ENCODE measurements at places on chromosomes 2 and 18. TPM values are rescaled to one million over a fixed set of nuclear protein-coding genes. Genes with fewer than 3 reads are reported as not detected.

Gene EVX2
- total RNA-seq = not detected

Gene PDIA6
- 90.4 TPM for total RNA-seq

Gene PLGLB2
- total RNA-seq = 0.20 TPM

Gene LRATD1
- total RNA-seq = 74.7 TPM

Gene GNAL
- 8.8 TPM for total RNA-seq

Gene STARD6
- not detected for total RNA-seq

Gene CDKL4
- total RNA-seq = 0.28 TPM

Gene MYCN
- total RNA-seq = 0.20 TPM

Gene ME2
- total RNA-seq = 16.7 TPM

Gene ANKRD36C
- 9.6 TPM for total RNA-seq

Gene DES
- 29.3 TPM for total RNA-seq

Gene PAX8
- total RNA-seq = 6.1 TPM

DNA sequence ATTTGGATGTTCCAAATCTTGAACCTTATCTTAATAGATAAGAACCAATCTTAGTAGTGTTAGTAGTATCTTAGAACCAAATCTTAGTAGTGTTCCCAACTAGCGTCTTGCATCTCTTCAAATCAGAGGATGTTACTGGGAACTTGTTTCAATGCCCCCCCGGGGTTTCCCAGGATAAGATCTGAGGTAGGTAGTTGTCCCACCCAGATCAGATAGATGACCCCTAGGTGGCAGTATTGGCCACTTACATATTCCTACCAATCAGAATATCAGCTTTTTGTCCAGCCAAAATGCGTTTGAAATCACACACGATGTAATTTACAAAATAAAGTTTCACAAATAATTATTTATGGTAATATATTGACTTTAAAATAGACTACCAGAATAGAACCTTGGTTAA is 314.8 kb downstream of the MBD2 start:
- ATAC-seq = no peak

DNA sequence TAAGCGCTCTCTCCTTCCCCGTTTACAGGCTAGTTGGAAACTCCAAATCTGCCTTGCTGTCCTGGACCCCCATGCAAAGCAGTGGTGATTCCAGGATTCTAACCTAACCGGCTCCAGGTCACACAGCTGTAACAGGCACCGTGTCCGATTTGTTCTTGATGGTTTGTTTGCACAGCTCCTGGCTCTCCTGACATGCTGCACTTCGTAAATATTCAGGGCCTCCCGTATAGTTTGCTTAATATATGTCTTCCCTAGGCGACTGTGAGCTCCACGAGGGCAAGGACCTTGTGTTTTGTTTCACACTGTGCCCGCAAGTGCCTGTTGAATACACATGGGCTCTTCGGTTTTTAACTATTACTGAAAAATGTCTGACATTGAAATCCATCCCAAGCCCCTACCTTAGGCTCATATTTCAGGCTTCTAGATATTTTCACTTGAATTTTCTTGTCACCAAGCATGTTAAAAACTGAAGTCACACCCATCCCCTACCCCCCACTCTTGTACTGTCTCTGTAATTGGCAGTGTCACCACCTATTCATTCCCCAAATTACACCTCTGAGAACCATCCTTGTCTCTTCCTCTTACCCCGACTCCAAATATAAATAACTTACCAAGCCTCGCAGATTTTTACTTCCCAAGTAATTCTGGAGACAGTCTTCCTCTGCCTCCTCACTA is 1.0 kb upstream of the PUM2 start:
- ATAC-seq = no peak

GRCh38 chr2:225112362-225113126 is 70.3 kb upstream of the DOCK10 start:
- ATAC-seq = no peak

DNA sequence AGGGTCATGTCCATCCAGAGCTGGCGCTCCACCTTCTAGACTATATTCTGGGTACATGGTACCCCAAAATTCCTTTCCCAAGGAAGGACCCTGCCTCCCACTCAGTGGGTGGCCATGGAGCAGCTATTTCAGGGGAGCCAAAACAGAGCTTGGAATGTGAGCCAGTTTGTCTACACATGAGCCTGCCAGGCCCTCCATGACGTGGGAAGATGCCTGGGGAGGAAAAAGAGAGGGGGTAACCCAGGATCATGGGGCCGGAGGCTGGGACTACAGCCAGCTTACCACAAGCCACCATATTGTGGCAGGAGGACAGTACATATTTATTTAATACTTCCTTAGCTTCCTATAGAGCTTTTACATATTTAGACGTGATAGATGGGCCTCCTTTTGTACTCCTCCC is 414.7 kb upstream of the TNP1 start:
- no peak for ATAC-seq

- ATAC-seq = no peak
Observed at GRCh38 chr2:46878886-46879285, 36.7 kb downstream of the MCFD2 start.

DNA sequence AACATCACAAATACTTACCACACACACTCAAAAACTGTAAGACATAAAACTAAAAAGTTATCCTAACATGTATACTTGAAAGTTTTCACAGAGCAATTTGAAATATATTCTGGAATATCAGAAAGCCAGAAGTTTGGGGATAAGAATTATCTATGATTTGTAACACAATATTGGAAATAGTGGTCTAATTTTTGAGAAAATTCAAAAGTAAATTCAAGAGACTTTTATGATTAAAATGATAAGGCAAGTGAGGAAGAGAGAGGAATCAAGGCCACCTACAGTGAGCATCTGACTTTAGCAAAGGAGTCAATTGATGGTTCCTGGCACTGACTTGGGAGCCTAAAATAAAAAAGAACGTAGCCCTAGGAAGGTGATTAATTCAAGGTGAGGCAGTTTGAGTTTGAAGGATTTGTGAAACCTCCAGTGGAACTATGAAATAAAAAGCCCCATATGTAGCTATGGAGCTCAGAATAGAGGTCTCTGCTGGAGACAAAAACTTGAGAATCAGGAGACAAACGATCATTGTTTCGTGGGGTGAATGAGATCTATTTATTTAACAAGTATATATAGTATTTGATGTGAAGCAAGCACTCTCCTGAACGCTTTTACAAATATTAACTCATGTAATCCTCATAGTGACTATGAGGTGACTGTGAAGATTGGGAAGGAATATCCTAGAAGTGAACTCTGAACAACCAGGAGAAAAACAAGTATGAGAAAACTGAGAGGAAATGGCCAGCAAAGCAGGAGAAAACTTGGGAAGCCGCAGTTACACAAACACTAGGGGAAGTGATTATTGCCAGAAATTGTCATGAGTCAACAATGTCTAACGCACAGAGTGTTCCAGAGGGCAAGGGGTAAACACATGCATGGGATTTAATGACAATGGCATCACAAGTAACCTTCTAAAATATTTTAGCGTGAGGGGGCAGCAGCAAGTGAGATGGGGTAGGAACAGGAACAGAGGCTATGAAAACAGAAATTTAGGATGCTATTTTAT is 12.8 kb downstream of the TFPI start:
- peak; percentile 22 for ATAC-seq

DNA sequence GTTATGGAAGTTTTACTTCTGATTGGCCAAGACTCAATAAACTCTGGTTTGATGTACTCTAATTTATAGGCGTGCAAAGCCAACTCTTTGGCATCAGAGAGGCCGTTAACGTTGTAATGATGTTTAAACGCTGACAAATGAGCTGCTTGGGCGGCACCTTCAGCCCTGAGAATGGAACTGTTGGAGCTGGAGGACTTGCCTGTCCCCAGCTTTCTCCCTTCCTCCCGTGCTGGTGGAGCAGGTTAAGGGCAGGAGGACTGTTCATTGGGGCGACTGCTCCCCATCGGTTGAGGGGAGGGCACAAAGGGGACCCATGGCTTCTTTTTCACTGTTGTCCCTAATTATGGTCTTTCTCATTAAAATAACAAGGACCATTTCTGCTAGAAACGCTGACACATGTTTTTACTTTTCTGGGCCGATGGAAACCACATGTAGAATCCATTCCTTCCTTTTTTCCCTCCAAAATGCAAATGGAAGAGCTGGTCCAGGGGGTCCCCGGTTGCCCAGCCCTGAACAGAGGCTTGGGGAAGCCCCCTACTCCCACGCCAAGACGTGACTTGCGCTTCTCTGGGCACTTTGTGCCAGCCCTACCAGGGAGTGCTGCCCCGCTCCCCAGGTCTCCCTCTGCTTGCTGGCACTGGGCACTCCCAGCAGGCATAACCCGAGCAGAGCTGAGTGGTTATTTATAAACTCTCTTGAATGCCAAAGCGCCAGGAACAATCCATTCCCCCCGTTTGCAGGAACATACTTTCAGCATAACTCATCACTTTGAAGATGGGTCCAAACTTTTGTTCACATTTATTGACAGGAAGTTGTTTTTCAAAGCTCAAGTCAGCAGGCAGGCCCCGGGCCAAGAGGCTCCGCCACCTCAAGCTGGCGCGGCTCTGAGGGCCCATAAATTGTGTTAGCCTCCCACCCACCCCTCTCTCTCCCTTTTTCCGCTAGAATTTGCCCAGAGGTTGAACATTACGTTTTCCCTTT is 170.1 kb downstream of the ASB1 start:
- ATAC-seq = peak; percentile 63

GRCh38 chr2:27709326-27709725 is 45.6 kb downstream of the SLC4A1AP start:
- no peak for ATAC-seq

DNA sequence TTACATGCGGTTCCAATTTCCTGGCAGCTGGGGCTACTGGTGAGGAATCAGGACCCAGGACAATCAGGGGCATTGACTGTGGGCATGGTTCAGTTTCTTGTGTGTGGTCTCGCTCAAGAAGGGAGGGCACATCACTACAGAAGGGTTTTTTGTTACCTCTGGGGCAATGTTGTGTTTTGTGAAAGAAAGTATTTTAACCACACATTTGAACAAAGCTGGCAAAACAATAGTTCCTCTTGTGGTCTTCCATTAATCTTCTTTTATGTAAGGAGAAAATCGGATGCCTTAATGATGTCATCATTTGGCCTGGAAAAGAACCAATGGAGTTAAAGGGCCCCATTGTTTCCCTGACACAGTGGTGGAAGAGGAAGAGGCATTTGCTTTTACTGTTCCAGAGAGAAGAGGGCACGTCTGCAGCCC is 197.4 kb downstream of the SH3BP4 start:
- no peak for ATAC-seq

- no peak for ATAC-seq
Observed at GRCh38 chr18:59575995-59576394, 121.2 kb downstream of the CCBE1 start.

GRCh38 chr2:26883956-26884355 is 36.0 kb downstream of the DPYSL5 start:
- ATAC-seq = no peak

- ATAC-seq = no peak
Observed at GRCh38 chr2:3633982-3634595, 23.9 kb upstream of the ALLC start.

DNA sequence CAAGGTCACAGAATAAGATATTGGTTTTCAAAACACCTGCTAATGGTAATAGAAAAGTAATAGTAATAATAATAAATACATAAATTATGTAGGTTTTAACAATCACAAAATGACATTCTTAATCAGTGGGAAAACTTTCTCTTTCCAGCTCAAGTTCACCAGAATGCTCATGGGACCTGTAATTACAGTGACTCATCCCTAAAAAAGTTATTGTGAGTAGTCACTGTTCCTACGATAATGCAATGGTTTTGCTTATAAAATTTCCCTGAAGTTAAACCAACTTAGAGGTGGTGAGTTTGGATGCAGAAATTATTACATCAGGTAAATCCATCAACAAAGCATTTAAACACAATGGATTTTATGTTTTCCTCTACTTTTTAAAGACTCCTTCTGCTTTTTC is 502.3 kb downstream of the PID1 start:
- no peak for ATAC-seq

GRCh38 chr2:218319813-218320365 is 27.6 kb upstream of the TMBIM1 start:
- no peak for ATAC-seq

GRCh38 chr2:170766693-170767092 is 3.5 kb upstream of the ERICH2 start:
- no peak for ATAC-seq

DNA sequence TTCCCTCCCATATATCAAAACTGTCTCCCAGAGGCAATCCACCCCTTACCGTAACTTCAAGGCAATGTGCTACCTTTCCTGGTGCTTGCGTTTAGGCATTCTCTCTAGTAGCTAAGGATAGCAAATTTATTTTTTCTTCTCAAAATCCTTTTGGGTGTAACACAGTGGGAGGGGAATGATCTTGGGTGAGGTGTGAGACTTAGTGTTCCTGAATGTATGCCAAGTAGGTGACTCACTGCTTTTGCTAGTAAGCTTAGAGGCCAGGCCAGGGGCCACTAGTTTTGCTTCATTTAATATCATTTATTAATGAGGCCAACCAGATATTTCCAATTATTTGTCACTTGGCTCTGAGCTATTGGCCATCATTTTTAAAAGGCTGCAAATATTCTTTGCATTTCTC is 135.5 kb downstream of the NAPG start:
- ATAC-seq = peak; percentile 84

GRCh38 chr2:115782286-115782685 is 1339.8 kb downstream of the DPP10 start:
- no peak for ATAC-seq

DNA sequence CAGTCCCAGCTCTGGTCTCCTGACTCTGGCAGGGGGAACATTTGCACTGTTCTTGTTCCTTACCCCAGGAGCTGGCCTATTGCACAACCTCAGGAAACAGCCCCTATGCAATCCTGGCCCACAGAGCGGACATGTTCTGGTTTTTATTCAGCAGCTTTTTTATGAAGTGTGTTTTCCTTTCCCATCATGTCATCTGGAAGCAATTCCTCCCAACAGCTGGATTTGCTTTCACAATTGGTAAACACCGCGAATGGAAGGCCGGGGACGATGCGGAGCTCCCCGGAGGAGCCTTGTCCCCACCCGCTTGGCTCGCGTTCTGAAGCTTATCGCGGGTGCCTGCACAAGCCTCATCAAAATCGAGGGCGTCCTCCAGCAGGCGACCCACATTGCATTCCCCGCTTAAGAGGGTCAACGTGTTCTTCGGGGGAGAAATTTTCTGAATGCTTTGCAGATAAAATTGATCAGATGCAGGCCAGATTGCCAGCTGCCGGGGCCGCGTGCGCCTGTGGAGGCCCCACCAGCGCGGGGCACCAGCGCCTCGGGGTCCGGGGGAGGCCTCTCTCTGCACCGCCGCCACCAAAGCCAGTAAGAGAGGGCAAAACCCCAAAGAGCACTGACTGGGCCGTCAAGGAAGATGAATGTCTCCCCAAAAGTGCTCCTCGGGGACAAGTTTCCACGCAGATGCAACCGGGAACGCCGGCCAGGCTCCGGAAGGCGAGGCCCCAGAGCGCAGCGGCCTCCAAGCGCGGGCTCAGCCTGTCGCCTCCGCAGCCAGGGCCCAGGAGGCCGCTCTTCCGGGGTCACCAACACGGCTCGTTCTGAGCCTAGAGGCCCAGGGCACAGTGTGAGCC is 60.3 kb upstream of the SP3 start:
- no peak for ATAC-seq

All from esophagus mucosa (tissue), 1 donor.